Activated gamma-delta T cell (primary cell): ENCODE measurements at places on chromosomes 6 and 20.

- no peak for DNase-seq
Observed at GRCh38 chr6:31652925-31653724, 664 bp upstream of the BAG6 start.

DNA sequence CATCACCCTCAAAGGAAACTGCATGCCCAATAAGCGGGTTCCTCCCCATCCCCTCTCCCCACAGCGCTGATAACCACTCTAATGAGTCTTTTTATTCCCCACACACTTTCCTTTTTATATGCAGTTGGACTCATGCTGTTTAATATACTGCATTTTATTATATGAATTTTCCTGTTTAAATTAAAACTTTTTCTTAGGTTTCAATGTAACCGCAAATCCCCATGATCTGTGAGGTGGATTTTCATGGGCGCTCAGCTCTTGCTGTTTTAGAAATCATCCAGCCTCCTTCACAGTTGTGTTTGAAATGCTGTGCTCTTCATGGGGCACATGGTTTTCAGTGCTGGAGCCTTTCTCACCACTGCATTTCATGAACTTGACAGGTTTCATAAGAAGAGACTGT lies 165.1 kb upstream of the LAMP5 start:
- DNase-seq = no peak

DNA sequence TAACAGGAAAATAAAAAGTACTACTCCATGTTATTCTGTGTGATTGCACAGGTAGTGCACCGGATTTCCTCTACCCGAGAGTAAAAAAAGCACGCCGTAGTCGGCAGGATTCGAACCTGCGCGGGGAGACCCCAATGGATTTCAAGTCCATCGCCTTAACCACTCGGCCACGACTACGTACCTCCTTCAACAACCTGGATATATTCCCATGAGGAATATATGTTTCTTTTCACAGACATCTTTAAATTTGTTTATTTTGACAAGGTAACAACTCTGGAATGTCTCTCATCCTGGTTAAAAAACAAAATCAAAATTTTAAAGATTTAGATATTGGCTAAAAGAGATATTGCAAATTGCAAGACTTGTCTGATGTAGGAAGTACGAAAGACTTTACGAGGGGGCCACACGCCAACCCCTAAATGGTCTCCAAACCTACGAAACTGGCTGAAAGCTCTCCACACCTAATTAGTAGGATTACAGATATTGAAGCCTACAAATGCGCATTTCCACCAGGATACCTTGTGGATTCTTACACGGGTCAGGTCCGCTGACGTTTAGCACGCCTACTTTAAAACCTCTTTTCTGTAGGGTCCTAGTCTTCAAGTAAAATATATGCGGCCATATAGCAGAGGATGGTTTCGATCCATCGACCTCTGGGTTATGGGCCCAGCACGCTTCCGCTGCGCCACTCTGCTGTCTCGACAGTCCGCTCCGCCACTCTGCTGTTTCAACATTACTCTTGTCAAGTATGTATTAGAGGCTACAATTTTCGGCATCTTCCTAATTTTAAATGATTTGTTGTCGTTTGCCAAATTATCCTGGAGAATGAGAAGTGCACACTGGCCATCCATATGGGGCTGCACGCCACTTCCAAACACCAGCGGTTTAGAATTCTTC lies 52.2 kb upstream of the BTN3A2 start:
- no peak for DNase-seq

DNA sequence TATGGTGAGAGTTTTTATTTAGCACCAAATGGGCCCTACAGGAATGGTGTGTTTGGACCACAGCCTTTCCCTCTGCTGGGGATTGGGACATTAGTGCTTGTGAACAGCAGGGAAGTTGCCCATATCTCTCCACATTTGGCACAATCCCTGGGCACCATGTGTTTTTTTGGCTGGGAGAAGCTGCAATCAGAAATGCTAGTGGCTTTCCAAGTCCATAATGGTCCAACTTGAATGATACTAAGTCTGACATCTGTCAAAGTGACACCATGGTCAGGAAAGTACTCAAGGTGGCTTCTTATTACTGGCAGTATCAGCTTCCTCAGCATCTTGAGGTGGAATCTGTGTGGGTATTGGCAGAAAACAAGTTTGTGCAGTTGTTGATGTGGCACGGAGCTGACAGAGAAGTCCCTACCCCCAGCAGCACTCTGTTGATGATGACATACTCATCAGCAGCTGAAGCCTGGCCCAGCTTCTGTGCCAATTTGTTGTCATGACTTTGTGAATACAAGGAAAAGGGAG lies 53.0 kb downstream of the SASH1 start:
- DNase-seq = no peak

- DNase-seq = no peak
Observed at GRCh38 chr20:20734475-20734948, 22.1 kb upstream of the RALGAPA2 start.

- DNase-seq = no peak
Observed at GRCh38 chr20:11906626-11907480, 10.8 kb upstream of the BTBD3 start.

DNA sequence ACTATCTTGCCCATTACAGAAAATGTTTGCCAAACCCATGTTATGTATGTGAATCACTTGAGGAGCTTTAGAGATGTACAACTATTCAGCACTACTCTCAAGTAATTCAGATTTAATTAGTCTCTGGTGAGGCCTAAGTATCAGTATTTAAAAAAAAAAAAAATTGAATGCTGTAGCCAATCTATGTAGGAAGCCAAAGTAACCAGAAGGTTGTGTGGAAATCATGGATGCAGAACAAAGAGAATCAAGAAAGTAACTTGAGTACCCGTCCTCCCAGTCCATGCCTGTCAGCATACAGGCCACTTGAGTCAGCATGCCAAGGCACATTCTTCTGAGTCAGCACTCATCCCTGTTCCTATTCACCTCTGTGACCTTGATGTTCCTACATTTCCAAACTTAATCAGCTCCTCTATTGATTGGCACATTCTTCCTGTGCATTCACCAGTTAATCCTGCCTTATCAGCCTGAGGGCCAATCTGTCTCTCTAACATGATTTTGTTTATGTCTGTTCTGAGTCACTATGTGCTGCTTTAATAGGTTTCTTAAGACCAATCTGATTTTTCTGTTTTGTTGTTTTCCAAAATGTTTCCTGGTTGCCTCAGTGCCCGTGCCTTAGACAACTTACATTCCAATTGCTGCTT lies 165.6 kb downstream of the KCNQ5 start:
- no peak for DNase-seq

- DNase-seq = no peak
Observed at GRCh38 chr6:80022803-80023202, 18.4 kb downstream of the TTK start.

DNA sequence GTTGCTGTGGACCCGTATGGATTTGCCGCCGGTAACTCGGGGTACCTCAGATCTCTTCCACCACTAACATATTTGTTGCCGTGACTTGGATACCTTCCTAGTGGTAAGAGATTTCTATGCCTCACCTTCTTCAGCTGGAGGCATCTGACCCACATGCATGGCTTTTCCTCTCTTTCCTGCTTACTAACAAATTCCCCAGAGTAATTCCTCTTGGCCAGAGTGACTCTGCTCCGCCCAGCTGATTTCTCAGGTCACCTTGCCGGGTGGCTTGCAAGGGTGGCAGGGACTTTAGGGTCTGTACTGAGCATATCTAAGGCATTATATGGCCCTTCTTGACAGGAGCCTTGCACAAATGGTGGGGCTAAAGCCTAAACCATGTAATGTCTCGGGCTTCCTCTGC lies 38.2 kb downstream of the FAM184A start:
- no peak for DNase-seq

- DNase-seq = no peak
Observed at GRCh38 chr6:1757131-1757530, 147.4 kb downstream of the FOXC1 start.

DNA sequence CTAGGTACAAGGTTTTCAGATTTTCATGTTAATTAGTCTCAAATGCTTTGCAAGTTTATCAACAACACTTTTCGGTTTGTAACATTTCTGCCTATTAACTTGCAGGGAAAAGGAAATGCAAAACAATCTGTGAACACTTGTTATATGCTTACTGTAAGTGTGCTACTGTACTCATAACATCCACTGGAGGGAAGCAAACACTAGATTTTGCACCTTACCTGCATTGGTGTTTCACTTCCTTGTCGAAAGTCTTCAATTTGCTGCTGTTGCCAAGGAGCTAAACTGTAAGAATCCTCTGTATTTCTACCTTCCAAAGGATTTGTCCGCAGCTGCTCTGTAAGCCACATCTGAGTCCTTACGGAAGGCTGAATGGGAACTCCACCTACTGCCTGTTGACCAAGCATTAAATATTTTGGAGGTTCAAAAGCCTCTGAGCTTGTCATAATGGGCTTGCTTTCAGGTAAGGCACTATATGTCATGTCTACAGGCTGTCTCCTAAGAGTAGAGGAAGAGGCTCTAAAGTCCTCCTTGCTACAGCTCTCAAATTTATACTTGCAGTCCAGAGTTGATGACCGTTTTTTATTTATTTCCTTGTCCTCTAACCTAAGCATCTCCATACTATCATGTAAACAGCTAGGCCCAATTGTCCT lies 17.3 kb downstream of the PLN start:
- no peak for DNase-seq

DNA sequence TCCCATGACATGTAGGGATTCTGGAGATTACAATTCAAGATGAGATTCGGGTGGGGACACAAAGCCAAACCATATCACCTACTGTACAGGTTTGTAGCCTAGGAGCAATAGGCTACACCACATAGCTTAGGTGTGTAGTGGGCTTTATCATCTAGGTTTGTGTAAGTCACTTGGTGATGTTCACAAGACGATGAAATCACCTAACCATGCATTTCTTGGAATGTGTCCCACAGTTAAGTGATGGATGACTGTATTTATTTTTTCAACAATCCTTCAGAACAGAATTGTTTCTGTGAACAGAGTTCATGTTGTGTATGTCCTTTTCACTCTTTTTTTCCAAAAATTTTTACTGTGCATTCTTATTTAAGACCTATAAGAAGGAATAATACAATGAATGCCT lies 76.1 kb downstream of the DTD1 start:
- no peak for DNase-seq

- no peak for DNase-seq
Observed at GRCh38 chr20:48962976-48963771, 41.7 kb downstream of the ARFGEF2 start.

DNA sequence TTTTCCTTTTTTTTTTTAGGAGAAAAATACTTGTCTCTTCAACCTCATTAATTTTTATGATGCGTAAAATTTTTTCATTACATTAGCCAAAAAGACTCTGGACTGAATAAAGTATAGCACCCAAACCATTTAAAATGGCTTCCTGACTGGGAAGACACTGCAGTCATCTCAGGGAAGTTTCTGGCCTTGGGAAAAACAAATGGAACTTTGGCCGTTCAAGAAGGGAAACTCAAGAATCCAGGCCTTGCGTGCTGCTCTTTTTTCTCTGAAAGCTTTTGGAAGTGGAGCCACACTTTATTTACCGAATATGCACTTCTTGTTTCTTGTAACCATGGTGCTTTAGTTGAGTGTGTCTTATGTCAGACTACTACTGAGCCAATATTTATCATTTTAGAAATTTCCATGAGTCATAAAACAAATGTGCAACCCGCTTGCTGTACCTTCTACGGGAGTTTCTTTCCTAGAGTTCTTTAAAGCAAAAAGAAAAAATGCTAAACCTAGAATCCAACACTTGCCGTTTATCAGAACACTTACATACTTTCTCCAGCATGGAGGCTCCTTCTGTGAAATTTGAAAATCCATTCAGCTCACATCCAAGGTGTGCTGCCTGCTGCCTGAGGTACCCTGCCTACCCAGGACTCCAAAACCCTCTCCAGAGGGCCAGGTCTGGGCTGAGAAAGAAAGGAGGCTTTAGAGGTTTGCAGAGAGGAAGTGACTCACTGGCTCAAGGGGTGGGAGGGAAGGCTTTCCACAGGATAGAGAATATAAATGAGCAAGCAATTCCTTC lies 11.5 kb upstream of the DSTN start:
- no peak for DNase-seq

DNA sequence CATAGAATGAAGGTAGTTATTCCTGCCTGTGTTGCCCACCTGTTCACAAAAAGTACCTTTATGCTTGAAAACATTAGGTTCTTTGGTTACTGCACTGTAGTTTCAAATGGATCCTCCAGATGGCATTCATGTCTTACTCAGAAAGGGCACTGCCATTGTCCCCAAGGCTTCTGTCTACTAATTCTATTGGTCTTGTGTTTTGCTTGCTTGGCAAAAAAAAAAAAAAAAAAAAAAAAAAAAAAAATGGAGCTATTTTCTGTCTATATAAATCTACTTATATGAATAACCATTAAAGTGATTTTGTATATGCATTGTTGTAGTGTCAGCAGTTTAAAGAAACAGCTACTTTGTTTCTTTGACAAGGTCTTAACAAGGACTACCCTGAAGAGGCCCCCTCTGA lies 12.7 kb upstream of the EFHC1 start:
- no peak for DNase-seq

- DNase-seq = no peak
Observed at GRCh38 chr20:57020364-57020763, 246.1 kb downstream of the BMP7 start.

DNA sequence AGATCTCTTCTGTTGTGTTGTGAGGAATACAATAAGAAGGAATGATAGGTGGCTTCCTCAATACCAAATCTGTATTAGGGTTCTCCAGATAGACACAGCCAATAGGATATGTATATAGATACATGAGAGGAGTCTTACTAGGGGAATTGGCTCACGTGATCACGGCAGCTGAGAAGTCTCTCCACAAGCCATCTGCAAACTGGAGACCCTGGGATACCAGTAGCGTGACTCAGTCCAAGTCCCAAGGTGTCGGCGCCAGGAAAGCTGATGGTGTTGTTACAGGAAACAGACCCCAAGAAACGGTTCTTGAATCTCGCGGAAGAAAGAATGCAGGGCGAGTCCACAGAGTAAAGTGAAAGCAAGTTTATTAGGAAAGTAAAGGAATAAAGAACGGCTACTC lies 61.4 kb downstream of the SYTL3 start:
- no peak for DNase-seq

DNA sequence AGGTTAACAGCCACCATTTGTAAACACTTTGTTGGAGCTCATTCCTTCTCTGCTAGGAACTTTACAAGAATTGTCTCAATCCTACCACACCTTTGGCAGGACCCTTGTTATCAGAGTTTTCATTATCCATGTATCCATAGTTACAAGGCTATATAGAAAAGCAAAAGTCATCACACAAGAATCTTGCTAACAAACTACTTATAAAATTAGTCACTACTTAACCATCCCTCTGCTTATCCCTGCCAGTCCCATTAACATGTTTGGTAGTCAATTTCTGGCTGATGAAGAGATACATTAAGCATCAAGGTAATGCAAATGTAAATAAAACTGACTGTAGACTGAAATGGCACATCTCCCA lies 10.4 kb downstream of the ZSWIM3 start:
- DNase-seq = no peak
